Activated naive CD8-positive, alpha-beta T cell treated with anti-CD3 and anti-CD28 coated beads, Interleukin-2, amount 10 ng/mL, durations not matched to agents 7 days and 5 days (primary cell): ENCODE measurements at places on chromosomes 12 and 14.

GRCh38 chr12:87967871-87968270 lies 61.3 kb downstream of the C12orf50 start:
- DNase-seq = no peak

GRCh38 chr12:115004470-115005146 lies 320.6 kb upstream of the TBX3 start:
- DNase-seq = no peak

- no peak for DNase-seq
These were observed 186.9 kb downstream of the DIO2 start for GRCh38 chr14:80024417-80024816.

- peak; percentile 53 for DNase-seq
These were observed 2.2 kb upstream of the NFATC4 start for GRCh38 chr14:24365600-24366412.

- DNase-seq = no peak
These were observed 1196.5 kb downstream of the GALC start for GRCh38 chr14:86796221-86797074.

- DNase-seq = no peak
These were observed 3.5 kb downstream of the RSRC2 start for GRCh38 chr12:122523280-122523679.

GRCh38 chr12:27564612-27565213 lies 40.7 kb downstream of the PPFIBP1 start:
- DNase-seq = no peak
